ENCODE measurements at places on chromosomes 2 and 18. TPM values are rescaled to one million over a fixed set of nuclear protein-coding genes. Genes with fewer than 3 reads are reported as not detected.

DNA sequence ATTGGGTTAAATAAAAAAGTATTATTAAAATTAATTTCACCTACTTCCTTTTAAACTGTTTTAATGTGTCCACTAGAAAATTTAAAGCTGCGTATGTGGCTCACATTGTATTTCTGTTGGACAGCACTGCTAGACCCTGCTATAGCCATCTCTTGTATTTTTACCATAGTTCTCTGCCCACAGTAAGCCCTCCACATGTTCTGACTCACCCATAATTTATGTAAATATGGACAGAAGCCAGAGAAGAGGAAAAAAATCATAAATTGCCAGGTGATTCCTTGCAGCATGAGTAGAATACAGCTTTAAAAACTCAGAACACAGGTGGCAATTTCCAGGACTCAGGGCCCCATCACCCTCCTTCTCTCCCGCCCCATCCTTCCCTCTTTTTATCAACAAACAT is 142.4 kb upstream of the MEX3C start:
- no peaks in the 10 kb centered on the region for H3K36me3 ChIP-seq
- DNase-seq: no peak
- no peak overlapping the region for H3K27ac ChIP-seq
- no peaks in the 10 kb centered on the region for H3K4me1 ChIP-seq

The LINC00305 gene
- total RNA-seq: not detected

DNA sequence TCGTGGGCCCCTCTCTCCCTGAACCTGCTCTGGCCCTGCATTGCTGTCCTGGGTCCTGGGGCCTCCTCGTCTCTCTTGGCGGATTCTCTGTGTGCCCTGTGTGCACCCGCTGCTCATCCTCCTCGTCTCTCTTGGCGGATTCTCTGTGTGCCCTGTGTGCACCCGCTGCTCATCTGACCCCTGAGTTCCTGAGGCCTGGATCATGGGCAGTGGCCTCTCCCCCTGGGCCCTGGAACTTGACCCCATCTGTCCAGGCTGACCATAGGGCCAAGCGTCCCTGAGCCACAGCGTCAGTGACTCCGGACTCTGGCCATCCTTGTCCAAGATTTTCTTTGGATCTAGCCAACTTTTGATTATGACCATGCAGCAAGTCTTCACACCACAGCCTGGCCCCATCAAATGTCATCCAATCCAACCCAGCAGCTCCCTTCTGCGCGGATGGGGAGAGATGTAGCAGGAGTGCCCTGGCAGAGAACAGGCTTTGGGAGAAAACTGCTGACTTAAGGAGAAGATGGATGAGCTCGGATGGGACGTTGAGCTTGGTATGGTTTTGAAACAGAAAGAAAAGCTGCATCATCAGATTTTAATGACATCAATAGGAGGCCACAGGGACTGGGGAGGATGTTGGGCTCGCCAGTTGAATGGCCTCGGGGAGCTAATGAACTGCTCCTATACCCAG is 455.1 kb upstream of the HS6ST1 start:
- no peak for DNase-seq
- H3K4me1 ChIP-seq: no peaks in the 10 kb centered on the region
- no peaks in the 10 kb centered on the region for H3K36me3 ChIP-seq
- H3K27ac ChIP-seq: no peak overlapping the region
- H3K27me3 ChIP-seq: no peaks in the 10 kb centered on the region

The CENPA gene
- total RNA-seq: not detected

The SPR gene
- 33.3 TPM for total RNA-seq

- H3K27me3 ChIP-seq: no peaks in the 10 kb centered on the region
- H3K4me1 ChIP-seq: no peaks in the 10 kb centered on the region
- no peak overlapping the region for H3K27ac ChIP-seq
- no peak overlapping the region for H3K4me3 ChIP-seq
These were observed 209.4 kb downstream of the SP3 start for GRCh38 chr2:173755798-173756197.

GRCh38 chr18:55884498-55884897 is 296.5 kb upstream of the TCF4 start:
- H3K27ac ChIP-seq: no peak overlapping the region
- no peaks in the 10 kb centered on the region for H3K27me3 ChIP-seq
- no peaks in the 10 kb centered on the region for H3K36me3 ChIP-seq
- DNase-seq: no peak
